ENCODE measurements at places on chromosomes 7 and 10.

GRCh38 chr10:108632144-108632543 is 1291.2 kb downstream of the XPNPEP1 start:
- no peak for DNase-seq

DNA sequence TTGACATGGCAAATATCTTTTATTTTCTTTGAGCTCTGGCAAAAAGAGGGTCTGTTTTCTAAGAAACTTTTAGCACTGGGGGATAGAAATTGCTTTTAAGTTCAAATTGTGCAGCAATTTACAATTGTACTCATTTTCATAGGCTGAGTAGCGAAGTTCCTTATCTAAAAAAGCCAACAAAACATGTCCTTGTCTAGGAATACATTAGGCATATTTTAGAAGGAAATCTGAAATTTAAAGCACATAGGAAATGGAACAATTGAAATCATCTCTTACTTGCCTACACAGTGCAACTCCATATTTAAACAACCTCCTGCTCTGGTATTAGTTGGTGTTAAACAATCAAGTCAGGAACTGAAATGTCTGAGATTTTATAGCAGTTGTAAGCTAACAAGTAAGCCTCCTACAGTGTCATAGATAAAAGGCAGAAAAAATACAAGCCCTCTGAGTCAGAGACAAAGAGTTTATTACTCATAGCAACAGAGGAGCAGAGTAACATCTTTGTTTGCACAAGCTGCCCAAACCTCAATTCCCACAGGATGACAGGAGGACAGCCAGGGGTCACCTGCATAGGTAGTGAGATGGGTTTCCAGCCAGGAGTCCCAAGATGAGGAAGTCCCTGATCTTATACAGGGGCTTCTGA is 280.2 kb upstream of the HGF start:
- DNase-seq: no peak

DNA sequence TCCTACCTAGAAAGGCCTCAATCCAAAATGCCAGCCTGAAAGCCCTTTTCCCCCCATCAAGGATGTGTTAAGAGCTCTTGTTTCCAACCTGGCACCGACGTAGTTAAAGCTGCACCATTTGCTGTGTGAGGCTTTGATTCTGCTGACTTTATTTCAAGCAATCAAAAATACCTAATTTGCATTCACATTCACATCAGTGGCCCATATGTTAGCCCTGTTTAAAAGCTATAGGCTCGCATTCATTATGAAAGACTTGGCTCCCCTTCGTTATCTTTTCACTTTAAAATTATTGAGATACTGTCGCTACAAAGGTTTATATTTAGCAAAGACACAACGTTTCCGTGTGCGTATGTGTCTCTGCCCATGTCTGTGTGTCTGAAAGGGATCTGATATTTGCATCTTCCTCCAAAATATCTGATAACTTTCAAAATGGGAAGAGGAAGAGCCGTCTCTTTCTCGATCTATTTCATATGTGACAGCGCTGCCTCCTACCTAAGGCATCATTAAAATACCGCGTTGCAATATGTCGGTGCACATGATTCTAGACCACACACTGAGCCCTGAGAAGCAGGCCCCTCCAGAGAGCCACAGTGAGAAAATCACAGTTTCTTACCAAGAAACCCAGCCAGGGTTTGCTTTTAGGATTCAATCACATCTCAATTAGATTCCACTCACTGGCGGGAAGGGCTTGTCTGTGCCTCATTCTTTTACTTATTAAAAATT is 57.1 kb upstream of the ITPRID1 start:
- DNase-seq: no peak

DNA sequence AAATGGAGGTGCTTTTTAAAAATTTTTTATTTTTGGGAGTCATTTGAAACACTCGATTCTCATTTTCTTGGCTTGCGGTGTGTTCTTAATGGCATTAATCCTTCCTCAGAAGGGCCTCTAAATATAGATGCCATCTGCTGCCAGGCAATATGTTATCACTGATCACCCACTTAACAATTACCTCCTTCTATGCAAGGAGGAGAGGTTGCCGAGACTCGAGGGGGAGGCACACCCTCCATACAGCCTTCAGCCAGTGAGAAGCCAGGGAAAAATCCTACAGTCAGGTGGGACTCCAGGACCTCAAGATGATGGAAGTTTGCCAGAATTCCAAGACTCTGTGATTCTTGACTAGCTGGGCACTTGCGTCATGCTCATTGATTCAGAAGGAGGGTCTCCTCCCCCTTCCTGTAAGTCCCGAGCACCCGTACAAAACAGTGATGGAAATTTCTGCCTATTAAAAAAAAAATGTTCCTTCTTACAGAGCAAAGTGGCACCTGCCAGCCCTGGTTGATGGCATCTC is 574.5 kb downstream of the TYW1 start:
- no peak for DNase-seq

DNA sequence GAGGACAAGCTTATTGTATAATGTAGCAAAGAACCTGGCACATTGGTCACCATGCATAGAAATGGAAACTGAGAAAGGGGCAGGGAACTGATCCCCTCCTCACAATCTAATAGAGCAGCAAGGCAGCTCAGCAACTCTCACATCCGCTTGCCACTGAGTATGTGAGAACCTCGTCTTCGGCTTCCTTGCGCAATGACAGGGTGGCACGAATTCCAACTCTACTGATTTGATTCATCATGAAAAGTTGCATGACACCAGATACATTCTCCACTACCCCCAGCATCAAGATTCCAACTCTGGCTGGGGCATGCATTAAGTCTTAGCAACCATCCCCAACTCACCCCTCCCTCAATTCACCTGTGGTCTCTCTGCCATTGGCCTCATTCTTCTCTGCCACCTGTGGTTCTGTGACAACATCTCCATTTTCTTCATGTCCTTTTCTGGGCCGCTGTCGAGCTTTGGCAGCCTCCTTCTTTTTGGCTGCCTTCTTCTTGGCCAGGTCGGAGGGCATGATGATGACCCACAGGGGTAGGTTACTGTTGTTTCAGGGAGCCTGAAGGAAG is 976 bp downstream of the ABCF2 start:
- DNase-seq: no peak

DNA sequence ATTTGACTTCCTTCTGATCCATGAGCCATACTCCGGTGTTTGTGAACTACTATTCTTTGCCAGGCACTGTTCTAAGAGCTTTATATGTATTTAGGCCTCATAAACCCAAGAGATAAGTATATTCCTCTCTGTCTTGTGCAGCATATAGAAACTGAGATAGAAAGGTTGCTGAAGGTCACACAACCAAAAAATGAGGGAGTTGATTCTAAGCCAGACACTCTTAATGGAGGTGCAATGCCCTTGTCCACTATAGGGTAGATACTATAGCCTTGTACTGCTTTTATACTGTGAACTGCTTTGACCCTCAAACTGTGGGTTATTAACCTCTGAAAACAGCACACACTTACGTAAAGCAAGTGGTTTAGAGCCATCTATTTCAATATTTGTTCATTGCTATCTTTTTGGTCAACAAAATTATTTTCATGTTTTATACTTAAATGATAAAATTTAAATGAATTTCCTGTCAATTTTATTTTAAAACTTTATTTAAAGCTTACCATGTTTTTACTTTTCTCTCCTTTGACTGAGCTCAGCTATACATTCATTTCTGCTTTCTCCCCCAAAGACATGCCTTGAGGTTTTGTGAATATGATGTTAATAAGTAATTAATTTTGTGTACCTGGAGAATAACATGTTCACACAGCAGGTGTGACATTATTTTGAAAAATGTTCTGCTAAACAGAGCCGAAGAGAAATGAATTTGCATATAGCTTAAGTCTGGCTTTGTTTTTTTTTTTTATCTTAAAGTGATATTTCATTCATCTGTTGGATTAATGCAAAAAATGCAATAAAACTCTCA is 687.3 kb downstream of the DNAJB9 start:
- no peak for DNase-seq

- DNase-seq: peak; percentile 35
Observed at GRCh38 chr10:97426776-97427570, 982 bp downstream of the PGAM1 start.

DNA sequence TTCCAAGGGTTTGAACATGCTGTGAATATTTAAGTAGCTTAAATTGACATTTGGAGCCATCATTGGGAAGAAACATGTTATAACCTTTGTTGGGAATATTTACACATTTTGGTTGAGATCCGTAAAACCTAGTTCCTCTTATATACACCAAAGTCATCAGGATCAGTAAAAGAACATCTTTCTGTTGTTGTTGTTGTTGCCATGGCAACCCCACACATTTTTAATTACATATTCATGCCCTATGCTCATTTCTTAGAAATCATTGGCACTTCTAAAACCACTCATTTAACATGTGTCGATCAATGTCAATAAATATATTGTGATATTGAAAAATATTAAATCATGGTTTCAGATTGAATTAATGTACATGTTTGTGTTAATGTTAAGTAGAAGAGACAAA is 122.6 kb downstream of the POU6F2 start:
- no peak for DNase-seq

DNA sequence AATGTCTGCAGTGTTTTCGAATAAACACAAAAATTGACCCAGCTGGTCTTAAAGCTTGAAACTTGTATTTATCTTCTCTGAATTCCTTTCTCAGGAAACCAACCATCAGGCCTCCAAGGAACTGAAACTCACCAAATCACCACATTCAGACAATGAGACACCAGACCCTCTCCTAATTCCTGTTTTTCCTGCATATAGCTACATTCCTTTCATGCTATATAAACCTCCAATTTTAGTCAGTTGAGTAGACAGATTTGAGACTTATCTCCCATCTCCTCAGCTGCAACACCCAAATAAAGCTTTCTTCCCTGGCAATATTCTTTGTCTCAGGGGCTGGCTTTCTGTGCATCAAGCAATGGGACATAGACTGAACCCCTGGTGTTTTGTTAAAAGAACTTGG is 317.0 kb downstream of the CACNA2D1 start:
- DNase-seq: no peak

GRCh38 chr10:122861711-122862161 is 16.1 kb upstream of the CUZD1 start:
- peak; percentile 62 for DNase-seq

DNA sequence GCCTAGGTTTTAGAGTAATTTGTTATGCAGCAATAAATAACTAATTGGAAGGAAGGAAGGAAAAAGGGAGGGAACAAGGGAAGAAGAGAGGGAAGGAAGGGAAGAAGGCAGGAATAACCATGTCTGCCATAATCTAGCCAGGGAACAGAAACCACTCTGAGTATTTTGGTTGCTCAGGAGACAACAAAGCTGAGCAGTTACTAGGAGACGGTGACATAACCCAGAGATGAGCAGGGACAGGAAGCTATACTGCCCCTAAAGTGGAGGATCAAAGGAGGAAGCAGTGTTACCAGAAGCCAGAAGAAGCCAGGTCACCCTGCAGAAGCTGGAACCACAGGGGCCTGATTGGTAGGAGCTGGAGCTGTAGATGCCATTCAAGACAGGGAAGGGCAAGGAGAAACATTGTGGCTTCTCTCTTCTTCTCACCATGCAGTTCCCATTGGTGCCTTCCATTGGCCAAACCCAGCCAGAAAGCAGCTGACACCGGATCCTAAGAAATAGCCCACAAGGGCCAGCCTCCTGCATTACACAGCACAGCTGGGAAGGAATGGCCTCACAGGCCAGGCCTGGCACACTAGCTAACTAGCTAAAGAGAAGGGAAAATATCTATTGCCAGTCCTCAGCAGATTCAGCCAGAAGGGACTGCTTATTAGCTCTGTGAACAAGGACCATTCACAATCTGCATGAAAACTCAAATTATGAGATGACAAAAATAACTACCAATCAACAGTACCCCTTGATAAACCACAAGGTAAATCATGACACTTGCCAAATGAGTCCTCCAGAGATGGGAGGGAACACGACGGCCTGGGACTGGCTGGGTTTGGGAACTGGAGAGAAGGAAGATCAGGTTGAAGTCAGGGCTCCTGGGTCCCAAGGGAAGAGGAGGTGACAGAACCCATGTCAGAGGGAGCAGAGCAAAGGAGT is 184.5 kb upstream of the NFE2L3 start:
- no peak for DNase-seq

DNA sequence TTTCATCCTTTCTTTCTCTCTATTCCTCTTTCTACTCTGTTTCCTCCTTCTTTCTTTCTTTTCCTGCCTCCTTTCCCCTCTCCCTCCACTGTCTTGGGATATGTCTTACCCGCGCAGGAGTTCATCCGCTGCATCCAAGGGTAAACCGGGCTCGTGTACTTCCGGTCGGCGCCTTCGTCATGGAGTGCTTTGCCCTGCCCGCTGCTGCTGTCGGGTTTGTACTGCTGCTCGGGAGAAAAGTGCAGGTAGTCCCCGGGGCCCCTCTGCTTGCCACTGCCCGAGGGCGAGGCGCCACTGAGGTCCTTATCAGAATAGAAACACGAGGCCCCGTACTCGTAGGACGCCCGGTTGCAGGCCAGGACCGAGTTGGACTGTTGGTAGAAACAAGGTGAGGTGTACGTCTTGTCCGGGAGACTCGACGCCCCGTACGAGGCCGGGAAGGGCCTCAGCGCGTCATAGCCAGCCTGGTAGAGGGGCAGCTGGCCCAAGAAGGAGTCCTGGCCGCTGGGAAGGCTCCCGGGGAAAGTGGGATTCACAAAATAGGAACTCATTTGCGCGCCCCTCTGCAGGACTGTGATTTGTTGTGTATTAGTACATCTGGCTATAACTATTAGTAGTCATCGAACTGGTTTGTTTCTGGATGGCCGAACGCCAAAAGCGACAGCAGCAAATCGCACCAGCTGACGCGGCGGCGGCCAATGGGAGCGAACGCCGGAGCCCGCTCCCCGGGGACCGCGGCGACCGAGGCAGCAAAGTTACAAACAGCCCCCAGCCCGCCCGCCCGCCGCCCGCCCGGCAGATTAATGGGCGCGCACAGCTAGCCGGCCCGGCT is at the start of gene HOXA6:
Gene HOXA6 (minus strand): TSS at position 576 of the 832 bp plus-strand sequence. CDS start 25 bp downstream, at position 551.
- peak; percentile 62 for DNase-seq

GRCh38 chr7:157676456-157677255 is 339.9 kb downstream of the DNAJB6 start:
- DNase-seq: no peak

GRCh38 chr7:138632826-138633602 is 68.1 kb downstream of the SVOPL start:
- no peak for DNase-seq

DNA sequence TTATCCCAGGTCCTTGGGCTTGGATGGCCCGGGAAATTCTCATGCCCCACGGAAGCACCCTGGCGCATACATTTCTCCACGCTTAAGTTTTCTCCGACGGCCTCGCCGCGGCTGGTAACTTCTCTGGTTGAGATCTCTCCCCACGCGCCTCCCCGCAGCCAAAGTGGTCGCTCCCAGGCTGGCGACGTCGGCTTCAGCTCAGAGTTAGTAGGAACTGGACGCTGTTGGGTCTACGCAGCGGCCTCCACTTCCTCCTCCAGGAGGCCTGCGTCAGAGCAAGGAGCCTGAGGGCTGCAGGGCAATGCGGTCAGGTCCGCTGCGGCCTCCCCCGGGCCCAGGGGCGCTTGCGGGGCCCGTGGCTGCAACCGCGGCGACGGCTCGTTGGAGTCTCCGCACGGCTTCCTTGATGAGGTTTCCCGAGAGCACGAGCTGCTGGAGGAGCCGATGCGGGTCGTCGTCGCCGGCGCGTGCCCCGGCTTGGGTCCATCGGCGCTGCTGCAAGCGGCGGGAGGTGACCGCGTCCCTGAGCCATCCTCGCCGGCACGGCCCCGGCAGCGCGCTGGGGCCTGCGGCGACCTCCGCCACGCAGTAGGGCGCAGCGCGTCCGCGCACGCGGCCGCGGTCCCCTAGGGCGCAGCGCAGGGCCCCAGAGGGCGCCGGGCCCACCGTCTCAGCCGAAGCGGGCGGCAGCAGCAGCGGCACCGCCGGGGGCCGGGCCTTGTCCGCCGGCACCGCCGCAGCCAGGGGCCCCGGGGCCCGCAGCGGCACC is 744 bp downstream of the FRAT2 start:
- DNase-seq: no peak
